ENCODE measurements at places on chromosomes 6 and 20.

- DNase-seq: peak; percentile 81
Observed at GRCh38 chr6:80163754-80164187, 57.3 kb downstream of the BCKDHB start.

DNA sequence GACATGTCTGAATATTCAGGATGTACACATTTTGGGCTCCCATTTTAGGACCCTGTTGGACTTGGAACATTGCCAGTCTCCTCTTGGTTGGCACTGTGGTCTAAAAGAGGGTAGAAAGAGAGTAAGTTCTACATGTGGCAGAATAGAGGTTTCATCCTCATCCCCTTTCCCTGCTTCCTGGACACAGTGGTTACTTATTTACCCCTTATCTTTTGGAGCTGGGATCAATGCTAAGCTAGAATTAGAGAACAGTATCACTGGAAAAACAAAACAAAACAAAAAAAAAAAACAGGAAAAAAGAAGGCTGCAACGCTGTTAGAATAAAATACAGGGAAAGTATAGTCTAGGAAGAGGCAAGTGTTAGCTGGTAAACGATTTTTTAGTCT lies 790.6 kb downstream of the MAFB start:
- DNase-seq: no peak

DNA sequence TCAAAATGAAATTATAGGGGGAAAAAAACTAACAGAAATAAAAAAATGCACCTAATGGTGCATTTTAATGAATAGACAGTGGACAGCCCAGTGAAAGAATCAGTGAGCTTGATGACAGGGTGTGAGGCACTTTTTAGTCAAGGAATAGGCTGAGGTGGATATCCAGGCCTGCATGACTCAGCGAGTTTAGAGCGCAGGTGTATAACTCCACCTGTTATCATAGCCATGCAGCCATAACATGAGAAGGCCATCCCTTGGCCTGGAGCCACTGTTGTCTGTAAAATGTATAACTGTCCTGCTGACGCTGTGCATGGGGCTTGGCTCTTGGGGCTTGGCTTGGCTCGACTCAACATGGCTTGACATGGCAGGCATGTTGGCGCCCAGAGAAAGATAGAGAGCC lies 331.5 kb upstream of the NOX3 start:
- DNase-seq: no peak

DNA sequence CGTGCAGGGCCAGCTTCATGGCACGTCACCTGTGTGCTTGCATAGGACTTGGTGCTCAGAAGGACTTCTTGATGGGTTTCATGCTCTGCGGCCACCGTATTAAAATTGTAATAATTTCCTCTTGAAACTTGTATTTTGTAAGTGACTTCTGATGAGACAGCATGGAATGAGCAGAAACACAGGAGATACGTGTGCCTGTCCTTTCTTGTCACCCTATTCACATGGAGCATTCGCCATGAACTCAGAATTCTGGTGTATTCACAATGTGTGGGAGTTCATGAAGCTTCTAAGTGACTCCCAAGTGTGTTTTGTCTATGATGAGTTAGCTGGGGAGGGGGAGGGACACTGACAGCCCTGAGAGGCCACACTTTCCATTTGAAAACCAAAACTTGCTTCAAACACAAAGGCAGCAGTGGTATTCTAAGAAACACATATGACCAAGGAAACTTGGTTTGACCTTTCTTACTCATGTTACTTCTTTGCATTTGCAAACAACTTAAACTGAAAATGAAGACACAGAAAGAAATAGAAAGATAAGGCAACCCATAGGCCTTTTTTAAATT lies 92.1 kb upstream of the NEDD9 start:
- peak; percentile 26 for DNase-seq

GRCh38 chr20:11919581-11919980 lies 1.9 kb downstream of the BTBD3 start:
- DNase-seq: no peak

DNA sequence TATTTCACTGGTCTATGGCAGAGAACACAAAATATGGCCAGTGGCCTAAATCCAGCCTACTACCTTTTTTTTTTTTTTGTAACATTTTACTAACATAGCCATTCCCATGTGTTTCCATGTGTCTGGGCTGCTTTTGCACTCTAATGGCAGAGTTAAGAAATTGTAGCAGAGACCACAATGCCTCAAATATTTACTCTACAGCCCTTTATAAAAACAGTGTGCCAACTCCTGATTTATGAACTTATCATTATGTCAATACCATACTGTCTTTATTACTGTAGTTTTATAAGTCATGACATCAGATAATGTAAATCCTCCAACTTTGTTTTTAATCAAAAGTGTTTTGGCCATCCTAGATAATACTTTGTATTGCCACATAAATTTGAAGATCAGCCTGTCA lies 27.4 kb upstream of the CAP2 start:
- no peak for DNase-seq

DNA sequence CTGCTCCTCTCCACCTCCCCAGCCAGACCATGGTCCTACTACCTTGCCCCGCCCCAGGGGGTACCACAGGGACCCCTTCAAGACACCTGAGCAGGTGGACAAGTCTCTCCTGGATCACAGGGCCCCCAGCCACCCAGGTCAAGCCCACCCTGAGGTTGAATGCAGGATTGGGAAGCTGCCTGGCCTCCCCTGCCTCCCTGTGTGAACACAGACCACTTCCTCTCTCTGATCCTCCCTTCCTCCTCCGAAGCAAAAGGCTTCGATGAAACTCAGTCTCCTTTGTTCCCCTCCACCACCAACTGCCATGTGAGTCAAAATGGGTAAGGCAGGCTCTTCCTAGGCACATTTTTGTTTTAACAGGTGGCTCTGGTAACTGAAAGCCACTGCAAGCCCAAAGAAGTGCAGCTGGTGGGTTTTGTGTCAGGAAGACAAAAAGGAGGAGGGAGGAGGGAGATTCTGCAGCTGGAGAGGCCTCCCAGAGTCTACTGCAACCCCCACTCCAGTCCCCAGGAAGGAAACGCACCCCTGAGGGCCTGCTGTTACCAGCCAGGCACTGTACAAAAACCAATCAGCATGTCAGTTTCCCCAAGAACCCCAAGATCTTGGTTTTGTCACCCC lies 5.4 kb downstream of the ADA start:
- no peak for DNase-seq

- no peak for DNase-seq
Observed at GRCh38 chr6:152246554-152247337, 390.4 kb downstream of the SYNE1 start.

GRCh38 chr6:13259393-13259792 lies 68.9 kb downstream of the TBC1D7 start:
- DNase-seq: no peak

DNA sequence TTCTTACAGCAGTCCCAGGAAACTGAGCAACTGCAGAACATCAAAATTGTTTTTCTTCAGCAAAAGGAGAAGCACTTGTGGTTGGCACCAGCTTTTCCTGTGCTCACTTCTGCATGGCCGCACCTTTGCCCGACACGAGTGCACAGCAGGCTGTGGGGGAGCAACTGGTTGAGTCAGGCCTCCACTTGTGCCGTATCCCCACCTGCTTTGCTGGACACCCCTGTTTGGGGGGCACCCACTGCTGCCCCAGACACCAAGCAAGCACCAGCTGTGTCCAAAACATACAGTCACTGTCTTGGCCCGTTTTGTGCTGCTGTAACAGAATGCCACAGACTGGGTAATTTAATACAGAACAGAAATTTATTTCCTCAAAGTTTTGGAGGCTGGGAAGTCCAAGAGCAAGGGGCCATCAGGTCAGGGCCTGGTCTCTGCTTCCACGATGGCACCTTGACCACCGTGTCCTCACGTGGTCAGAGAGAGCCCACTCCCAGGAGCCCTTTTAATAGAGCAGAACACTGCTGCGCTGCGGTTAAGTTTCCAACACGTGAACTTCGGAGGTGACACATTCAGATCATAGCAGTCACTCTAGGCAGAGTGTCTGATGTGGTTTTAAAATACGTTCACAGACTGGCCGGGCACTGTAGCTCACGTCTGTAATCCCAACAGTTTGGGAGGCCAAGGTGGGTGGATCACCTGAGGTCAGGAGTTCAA lies 8.7 kb upstream of the GMEB2 start:
- DNase-seq: no peak

DNA sequence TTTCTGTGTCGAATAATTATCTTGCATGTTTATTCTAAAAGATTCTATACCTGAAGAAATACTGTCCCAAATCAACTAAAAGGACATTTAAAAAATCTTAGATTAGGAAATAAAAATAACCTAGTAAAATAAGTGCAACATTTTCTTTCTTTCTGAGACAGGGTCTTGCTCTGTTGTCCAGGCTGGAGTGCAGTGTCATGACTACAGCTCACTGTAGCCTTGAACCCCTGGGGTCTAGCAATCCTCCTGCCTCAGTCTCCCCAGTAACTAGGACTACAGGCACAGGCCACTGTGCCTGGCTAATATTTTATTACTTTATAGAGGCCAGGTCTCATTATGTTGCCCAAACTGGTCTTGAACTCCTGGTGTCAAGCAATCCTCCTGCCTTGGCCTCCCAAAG lies 48.7 kb downstream of the RARS2 start:
- DNase-seq: no peak

DNA sequence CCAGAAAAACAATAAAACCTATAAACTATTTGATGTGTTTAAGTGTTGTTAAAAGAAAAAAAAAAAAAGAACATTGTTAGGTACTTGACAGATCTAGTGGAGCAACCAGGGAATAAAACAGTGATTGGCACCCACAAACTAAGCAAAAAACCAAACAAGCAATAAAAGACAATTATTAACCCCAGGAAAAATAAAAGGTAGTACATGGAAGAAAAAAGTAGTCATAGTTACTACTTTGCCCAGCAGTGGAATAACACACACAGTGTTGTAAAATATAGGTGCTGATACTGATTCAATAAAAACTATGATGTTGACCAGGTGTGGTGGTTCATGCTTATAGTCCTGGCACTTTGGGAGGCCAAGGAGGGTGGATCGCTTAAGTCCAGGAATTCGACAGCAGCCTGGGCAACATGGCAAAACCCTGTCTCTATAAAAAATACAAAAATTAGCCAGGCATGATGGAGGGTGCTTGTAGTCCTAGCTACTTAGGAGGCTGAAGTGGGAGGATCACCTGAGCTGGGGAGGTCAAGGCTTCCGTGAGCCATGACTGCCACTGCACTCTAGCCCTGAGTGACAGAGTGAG lies 43.9 kb downstream of the PIGU start:
- DNase-seq: no peak

GRCh38 chr20:8855315-8855714 lies 213.6 kb upstream of the PLCB4 start:
- DNase-seq: peak; percentile 50

DNA sequence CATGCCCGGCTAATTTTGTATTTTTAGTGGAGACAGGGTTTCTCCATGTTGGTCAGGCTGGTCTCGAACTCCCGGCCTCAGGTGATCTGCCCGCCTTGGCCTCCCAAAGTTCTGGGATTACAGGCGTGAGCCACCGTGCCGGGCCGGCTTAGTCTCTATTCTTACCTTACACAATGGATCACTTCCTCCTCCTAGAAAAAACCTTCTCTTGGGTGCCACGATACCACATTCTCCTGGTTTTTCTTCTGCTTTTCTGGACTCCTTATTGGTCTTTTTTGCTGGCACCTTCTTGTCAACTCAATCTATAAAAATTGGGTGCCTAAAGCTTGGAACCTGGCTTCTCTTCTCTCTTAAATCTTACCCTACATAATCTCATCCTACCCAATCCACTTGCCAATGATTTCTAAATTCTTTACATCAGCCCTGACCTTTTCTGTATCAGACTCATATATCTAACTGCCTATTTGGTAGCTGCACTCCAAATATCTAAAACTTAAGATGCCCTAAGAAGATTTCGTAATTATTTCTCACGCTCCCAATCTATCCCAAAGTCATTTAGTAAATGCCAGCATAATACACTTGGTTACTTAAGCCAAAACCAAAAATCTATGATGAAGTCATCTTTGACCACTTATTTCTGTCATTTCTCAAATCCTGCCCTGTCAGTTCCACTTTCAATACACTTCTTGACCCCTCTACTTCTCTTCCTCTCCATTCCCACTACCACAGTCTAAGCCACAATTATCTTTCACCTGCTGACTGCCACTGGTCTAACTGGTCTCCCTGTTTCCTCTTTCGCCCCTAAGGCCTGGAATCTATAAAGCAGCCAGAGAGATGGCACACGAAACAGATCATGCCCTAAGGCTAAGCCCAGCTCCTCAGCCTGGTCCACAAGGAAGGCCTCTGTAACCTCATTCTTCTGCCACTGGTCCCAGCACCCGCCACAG lies 43.2 kb downstream of the ELMO2 start:
- no peak for DNase-seq

DNA sequence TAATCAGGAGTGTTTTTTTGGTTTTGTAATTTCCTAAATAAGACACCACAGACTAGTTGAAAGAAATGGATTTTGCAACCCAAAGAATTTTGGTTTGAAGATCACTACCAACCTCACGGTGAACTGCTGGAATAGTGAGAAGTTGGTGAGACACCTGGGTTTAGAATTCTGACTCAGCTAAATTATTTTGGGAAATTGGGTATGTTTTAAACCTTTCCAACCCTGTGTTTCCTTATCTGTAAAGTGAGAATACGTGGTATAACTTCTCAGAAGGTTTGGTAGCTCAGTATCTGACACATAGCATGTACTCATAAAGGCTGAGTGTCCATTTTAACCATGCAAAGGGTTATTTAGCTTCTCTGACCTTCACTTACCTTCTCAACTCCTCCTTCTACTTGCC lies 261.9 kb downstream of the FOXA2 start:
- DNase-seq: no peak

DNA sequence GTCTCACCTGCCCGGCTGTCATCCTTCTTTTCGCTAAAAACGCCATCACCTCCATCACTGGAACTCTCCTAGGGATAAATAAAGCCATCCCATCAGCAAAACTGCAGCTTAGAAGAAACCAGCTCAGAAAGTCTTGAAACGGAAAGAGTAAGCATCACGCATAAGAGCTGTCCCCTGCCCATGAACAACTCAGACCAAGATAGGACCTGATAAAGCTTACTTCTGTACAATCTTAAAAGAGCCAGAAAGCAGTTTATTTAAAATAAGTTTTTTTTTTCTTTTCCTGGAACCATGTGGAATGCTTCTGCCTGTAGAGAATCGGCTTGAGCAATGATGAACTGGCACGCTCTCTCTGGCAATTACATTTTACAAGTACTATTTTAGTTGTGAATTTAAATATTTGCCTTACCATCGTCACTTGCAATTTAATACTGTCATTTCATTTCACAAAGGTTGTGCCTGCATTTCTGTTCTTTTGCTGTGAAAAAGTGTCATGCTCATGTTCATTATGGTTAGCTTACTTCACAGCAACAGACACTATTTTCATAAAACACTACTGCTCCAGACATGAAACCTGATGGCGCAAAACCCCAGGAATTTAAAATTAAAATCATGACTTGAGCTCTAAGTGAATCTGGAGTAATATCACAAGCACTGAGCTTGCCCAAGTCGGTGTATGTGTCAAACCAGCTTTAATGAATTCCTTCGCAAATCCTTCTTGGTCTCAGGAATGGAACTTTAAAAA lies 59.6 kb upstream of the EMILIN3 start:
- DNase-seq: no peak

DNA sequence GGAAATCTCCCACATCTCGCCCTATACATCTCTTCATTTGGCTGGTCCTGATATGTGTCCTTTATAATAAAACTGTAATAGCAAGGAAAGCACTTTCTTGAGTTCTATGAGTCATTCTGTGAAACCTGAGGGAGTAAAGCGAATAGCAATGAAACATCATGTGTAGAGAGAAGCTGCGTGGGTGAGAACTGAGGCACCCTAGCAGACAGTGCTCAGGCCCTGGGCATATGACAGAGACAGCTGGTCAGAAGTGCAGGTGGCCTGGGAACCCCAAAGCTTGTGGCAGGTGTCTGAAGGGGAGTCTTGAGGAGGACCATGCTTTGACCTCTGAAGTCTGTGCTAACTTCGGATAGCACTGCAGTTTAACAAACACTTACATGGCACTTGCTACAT lies 1.3 kb upstream of the BLOC1S5 start:
- no peak for DNase-seq
